Stimulated activated CD4-positive, alpha-beta T cell treated with anti-CD3 and anti-CD28 coated beads, Interleukin-1b, Interleukin-23, amount 100 ng/mL, for 24 hours (primary cell): ENCODE measurements at places on chromosomes 1 and 21.

- no peak for DNase-seq
Observed at GRCh38 chr1:119733754-119734153, 22.0 kb downstream of the PHGDH start.

GRCh38 chr1:18237371-18237770 is 129.8 kb downstream of the IGSF21 start:
- DNase-seq, result no peak

GRCh38 chr1:180181048-180181447 is 26.4 kb downstream of the QSOX1 start:
- DNase-seq, result no peak

DNA sequence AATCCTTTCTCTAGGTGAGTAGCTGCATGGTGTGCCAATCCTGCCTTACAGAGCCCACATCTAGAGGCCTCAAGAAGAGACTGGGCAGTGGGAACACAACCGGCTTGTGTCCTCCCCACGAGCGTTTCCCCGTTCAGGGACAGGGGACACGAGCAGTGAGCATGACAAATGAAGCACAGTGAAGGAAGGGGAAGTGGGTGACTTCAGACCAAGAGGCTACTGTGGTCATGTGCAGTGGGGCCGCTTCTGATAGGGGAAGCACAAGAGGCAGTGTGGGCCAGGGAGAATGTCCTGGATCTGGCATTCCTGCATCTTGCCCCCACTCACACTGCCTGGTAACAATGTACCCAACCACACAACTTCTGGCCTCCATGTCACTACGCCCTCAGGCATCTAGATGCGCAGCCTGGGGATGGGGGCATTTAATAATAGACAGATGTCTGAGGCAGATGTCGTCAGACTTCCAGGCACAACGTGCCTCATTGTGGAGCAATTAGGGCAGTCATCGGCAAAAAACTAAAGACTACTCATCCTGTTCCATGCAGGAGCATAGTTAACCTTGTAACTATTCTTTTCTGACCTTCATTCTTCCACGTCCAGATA is 155.6 kb upstream of the NBPF11 start:
- no peak for DNase-seq

- no peak for DNase-seq
Observed at GRCh38 chr1:101706366-101706765, 290.4 kb downstream of the OLFM3 start.

DNA sequence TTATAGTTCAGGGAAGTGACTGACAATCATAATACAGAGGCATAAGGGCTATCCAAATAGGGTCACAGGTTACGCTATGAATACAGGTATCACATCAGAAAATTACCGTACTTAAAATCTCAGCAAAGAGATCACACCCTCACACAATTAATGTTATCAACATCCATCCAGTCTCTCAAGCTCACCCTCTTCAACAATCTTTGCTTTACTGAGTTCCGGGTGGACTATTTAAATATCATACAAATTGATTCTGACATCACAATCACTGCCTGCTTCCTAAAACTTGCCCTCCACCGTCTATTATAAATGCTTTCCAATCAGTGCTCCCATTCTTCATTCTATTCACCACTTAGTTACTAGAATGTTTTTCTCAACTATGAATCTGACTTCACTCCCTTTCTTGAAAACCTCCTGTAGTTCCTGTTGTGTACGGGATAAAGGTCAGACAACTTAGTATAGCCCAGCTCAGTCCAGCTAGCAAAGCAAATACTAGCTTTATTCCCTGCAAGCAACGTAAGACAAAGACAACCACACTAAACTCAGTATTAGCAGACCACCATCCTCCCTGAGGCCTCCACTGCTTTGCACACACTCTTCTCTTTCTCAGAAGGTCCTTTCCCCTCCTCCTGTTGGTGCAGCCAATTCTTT is 398.7 kb downstream of the SMYD3 start:
- no peak for DNase-seq

- DNase-seq, result no peak
Observed at GRCh38 chr1:54485416-54485815, 62.6 kb upstream of the ACOT11 start.

- no peak for DNase-seq
Observed at GRCh38 chr1:238186887-238187574, 296.3 kb upstream of the ZP4 start.

GRCh38 chr1:200198236-200198635 is 170.7 kb downstream of the NR5A2 start:
- no peak for DNase-seq

DNA sequence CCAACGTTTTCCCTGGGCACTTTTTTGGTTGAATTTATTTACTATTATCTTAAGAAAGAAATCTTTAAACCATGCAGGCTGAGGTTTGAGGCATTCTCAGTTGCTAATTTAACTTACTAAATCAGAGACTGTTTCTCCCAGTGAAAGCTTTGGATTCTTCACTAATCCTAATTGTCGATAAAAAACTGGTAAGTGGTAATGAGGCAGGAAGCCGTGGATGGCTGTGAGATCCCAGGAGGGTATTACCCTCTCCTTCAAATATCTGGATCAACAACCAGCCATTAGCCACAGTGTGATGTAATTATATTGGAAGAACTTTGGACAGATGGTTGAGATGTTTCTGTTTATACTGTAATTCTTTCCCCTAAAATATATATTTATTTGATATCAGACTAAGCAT is 485.0 kb downstream of the DISC1 start:
- DNase-seq, result no peak

DNA sequence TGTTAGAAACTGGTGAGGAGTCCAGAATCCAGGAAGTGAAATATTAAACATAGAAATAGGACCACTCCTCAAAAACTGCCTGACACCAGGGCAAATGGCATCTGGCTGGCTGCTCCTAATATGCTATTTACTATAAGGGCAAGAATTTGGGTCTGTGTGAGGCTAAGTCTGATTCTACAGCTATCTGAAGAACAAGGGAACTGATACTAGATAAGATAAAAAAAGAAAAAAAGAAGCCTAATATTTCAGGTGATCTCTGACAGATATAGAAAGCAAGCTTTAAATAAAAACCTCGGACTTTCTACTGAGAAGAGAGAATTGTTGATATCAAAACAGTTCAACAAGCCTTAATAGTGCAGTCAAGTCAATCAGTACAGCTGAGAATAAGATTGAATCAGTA is 42.1 kb upstream of the VAV3 start:
- DNase-seq, result no peak
